Thoracic aorta (tissue), 2 donors: ENCODE measurements at places on chromosomes 12 and 14.

- no peaks in the 10 kb centered on the region for H3K27me3 ChIP-seq
- H3K27ac ChIP-seq: no peak overlapping the region
Observed at GRCh38 chr12:128421375-128421774, 154.4 kb downstream of the TMEM132C start.

DNA sequence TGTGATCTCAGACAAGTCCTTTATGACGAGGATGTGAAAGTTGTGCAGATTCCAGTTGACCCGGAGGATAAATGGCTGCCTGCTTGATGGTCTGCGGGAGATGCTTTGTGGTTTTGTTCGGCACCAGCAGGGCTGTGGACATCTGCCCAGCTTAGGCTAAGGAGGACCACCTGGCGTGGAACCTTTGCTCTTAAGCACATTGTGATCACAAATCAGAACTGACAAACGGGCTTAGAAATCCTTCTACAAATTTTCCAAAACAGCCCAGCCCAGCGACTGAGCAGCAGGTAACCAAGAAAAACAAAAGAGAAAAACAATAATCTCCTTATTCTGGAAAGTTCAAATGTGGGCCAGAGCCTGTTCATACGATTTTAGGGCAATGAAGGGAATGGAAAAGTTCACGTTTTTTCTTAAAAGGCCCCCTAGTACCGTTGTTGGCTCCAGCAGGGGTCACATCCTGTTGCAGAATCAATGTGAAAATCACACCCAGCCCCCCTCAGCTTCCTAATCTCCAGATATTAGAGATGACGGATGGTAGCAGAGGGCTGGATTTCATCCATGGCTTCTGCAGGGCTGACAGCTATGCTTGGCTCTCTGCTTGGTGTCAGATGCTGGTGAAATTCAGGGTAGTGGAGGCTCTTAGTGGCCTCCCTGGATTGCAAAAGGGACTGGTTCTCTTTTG is 81.1 kb upstream of the RFLNA start:
- no peak overlapping the region for H3K4me3 ChIP-seq
- no peaks in the 10 kb centered on the region for H3K4me1 ChIP-seq
- H3K27me3 ChIP-seq: no peaks in the 10 kb centered on the region
- DNase-seq: no peak

DNA sequence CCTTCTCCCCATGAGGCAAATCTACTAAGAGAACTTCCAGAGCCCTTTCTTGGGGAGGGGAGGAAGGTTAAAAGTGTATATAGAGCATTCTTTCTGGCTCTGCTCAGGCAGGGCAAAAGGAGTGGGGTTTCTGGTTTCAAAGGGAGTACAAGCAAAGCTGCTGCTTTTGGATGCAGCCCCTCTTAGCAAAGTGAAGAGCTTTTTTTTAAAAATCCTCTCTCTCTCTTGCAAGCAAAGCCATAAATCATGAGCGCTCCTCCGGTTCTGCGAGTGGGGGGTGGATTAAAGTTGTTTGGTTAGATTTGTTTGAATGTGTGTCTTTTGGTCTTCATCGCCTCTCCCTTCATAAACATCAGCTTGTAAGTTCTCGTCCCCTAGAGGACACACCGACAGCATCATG is 546.6 kb upstream of the TBX3 start:
- no peaks in the 10 kb centered on the region for H3K36me3 ChIP-seq
- no peaks in the 10 kb centered on the region for H3K27me3 ChIP-seq
- H3K27ac ChIP-seq: no peak overlapping the region
- no peak for DNase-seq

DNA sequence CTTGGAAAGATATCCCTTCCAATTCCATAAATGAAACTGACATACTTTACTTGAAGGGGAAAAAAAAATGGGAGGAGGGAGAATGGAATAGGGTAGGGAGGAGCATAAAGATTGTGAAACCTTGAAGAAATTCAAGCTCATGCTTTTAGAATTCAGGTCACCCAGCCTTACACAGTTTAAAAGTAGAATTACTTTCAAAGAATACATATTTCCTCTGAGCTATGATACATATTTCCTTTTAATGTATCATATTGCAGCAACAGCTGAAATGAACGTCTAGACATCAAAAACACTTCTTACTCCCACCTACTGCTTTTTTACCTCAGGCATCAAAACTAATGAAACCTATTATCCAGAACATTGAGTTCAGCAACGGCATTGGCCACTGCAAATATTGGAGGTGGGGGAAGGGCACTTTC is 156.0 kb downstream of the MED13L start:
- no peaks in the 10 kb centered on the region for H3K27me3 ChIP-seq
- H3K4me3 ChIP-seq: peak overlapping the region; percentile 36
- peaks cover 40% of the 10 kb centered on the region for H3K4me1 ChIP-seq
- no peaks in the 10 kb centered on the region for H3K36me3 ChIP-seq
- no peak overlapping the region for H3K27ac ChIP-seq

DNA sequence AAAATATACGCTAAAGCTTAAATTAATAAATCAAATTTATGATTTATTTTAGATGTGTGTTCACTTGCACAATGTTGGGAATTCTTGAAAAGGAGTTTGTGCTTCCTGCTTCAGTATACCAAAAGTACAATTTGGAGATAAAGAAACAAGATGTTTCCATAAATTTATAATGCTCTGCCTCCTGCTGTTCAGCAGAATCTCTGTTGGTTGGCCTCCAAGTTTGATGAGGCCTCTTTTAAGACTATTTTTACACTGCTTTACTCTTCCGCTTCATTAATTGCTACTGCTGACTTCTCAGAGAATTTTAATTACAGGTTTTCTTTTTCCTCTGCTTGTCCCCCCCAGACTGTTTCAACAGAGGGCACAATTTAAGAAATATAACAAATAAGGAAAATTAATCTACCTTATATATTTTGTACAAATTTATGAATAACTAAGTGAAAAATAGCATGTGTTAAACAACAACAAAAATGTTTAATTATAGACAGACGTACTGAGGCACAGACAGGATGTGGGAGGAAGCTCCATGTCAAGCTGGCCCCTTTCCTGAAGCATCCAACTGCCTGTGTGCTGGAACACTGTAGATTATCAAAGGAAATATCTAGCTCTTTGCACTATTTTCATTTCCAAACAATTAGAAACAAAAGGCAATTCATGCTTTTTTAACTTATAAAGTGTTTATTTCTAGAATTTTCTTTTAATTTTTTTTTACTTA is 83.9 kb downstream of the PIK3C2G start:
- no peak overlapping the region for H3K27ac ChIP-seq
- H3K27me3 ChIP-seq: no peaks in the 10 kb centered on the region
- no peaks in the 10 kb centered on the region for H3K36me3 ChIP-seq
- H3K4me3 ChIP-seq: no peak overlapping the region
- no peaks in the 10 kb centered on the region for H3K4me1 ChIP-seq
- no peak for DNase-seq

DNA sequence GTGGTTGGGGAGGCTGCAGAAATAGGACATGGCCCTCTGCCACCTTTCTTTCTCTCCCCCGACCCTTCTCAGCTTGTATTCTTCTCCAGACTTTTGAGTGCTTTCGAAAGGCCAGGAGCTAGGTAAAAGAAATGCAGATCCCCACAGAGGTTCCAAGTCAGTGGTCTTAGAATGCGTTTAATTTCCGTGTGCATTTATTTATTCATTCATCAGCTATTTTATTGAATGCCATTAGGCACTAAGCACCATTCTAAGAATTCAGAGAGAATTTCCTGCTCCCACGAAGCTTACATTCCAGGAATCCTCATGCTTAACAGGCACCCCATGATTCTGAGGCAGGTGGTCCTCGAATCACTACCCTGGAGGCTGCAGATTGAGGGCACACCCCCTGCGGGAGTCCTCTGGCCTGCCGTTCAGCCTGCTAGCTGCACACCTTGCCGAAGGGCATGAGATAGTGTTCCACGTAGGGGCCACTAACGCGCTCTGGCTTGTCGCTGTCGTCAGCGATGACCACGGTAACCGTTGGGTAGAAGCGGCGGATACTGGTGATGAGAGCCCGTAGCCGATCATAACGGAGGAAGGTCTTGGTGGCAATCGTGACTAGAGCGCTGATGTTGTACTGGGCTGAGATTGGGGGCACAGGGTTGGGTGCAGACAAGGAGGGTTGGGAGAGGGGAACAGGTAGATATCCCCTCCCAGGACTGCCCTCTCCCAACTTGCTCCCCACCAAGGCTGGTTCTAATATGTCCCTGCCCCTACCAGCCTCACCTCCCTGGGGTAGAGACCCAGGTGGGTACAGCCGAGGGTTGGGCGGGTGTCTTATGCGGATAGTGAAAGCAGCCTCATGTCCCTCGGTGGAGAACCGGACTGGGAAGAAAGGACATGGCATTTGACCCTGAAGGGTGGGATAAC is 4.5 kb downstream of the B4GALNT1 start:
- H3K4me1 ChIP-seq: peaks cover 7% of the 10 kb centered on the region
- no peak overlapping the region for H3K4me3 ChIP-seq
